Kidney (tissue), 22 donors: ENCODE measurements at places on chromosomes 3 and 15. TPM values are rescaled to one million over a fixed set of nuclear protein-coding genes. Genes with fewer than 3 reads are reported as not detected.
A peak's percentile ranks its signal among the peaks of the same experiment; 100 is the strongest.

Gene CCR1
- total RNA-seq = 13.8 TPM

Gene RBP2
- not detected for total RNA-seq

DNA sequence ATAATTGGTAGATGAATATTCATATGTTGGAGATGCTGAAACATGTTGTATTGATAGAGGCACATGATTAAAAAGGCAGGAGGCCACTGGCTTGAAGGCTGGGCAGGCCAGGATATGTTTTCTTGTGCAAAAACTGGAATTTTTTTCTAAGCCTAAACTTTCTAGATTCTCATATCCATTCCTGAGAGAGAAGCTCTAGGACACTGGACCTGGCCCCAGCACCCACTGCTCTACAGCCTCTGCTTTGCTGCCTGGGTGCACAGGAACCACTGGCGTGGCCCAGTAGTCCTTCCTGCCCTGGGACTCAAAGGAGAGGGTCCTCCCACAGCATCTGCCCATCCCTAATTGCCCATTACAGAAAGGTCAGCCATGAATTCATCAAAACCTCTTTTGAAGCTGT, 58.1 kb upstream of the APEH start:
- no peak overlapping the region for H3K4me3 ChIP-seq
- H3K4me1 ChIP-seq = no peaks in the 10 kb centered on the region
- H3K36me3 ChIP-seq = no peaks in the 10 kb centered on the region
- no peaks in the 10 kb centered on the region for H3K27me3 ChIP-seq

Gene GLDN
- total RNA-seq = 4.0 TPM

GRCh38 chr15:101052681-101053121, 133.5 kb downstream of the LRRK1 start:
- DNase-seq = no peak
- H3K27ac ChIP-seq = no peak overlapping the region
- no peaks in the 10 kb centered on the region for H3K36me3 ChIP-seq

DNA sequence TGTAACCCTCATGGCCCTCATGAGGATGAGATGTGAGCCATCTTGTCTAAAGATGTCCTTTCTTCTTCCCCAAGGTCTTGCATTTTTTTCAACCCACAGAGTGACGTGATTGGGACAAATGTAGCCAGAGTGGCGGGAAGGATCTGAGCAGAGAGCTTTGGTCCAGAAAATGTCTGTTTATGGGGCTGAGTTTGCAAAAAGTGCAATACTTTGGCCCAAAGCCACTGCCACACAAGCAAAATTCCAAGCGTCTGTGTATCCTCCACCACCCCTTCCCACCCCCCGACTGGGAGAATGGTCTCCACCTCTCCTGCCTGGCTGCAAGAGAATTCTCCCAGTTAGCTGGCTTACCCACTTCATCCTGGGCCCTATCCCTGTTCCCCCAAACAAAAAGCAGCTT, 246.9 kb upstream of the LRIG1 start:
- no peak for DNase-seq
- H3K27me3 ChIP-seq = no peaks in the 10 kb centered on the region
- no peaks in the 10 kb centered on the region for H3K36me3 ChIP-seq
- no peak overlapping the region for H3K27ac ChIP-seq

Gene SEMA3G
- total RNA-seq = 25.7 TPM

Gene PPARG
- total RNA-seq = 19.2 TPM

DNA sequence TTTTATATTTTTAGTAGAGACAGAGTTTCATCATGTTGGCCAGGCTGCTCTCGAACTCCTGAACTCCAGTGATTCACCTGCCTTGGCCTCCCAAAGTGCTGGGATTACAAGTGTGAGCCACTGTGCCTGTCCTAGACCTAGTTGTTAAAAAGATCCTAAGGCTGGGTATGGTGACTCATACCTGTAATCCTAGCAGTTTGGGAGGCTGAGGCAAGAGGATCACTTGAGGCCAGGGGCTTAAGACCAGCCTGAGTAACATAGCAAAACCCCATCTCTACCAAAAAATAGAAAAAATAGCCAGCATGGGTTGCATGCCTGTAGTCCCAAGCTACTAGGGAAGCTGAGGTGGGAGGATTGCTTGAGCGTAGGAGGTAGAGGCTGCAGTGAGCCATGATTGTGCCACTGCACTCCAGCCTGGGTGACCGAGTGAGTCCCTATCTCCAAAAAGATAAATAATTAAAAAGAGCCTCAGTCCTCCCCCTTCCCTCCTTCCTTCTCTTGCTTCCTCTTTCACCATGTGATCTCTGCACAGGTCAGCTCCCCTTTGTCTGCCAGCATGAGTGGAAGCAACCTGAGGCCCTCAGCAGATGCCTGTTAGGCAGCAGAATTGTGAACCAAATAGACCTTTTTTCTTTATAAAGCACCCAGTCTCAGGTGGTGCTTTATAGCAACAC, 9.8 kb upstream of the FNDC3B start:
- no peaks in the 10 kb centered on the region for H3K4me1 ChIP-seq
- no peak overlapping the region for H3K27ac ChIP-seq
- H3K36me3 ChIP-seq = no peaks in the 10 kb centered on the region
- H3K4me3 ChIP-seq = no peak overlapping the region

DNA sequence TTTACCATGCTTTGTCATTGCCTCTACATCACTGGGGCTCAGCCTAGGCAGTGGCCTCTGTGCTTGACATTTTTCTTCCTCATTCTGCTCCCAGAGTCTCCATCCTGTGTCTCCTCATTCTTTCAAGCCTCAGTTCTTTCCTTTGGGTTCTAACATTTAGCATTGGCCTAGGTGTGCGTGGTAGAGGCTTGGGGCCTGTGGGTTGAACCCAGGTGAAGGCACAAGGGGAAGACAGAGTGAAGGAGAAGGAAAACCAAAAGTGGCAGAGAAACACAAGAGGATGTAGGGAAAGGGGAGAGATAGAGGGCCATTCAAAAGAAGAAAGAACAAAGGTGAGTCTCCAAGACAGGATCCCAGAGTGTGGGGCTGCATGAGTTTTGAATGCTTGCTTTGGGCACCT, 75.7 kb downstream of the FNDC3B start:
- peaks cover 21% of the 10 kb centered on the region for H3K36me3 ChIP-seq
- H3K27ac ChIP-seq = no peak overlapping the region
- no peak overlapping the region for H3K4me3 ChIP-seq
- DNase-seq = no peak
- H3K4me1 ChIP-seq = no peaks in the 10 kb centered on the region
- no peaks in the 10 kb centered on the region for H3K27me3 ChIP-seq

Gene FAM107A
- 180 TPM for total RNA-seq

- no peak overlapping the region for H3K4me3 ChIP-seq
- H3K4me1 ChIP-seq = no peaks in the 10 kb centered on the region
- H3K27ac ChIP-seq = no peak overlapping the region
- no peaks in the 10 kb centered on the region for H3K36me3 ChIP-seq
- H3K27me3 ChIP-seq = no peaks in the 10 kb centered on the region
Observed at GRCh38 chr3:14962762-14963161, 15.4 kb downstream of the NR2C2 start.

Gene TMEM108
- total RNA-seq = 0.91 TPM

DNA sequence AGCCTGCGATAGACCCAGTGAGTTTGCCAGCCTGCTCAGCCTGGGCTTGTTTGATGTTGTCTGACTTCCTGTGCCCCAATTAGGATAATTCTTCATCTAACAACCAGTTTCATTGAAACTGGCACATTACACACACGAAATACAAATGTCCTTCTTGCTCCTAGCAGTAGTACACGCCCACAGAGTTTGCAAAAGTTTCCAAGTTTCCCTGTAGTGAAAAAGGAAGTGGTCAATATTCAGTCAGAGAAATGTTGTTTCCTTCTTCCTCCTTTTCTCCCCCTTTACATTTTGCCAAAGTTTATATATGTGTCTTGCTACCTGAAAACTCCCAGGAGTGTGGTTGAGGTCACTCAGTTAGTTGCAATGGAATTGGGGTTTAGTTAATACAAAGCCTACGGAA, 58.4 kb upstream of the LRTM1 start:
- DNase-seq = no peak
- no peaks in the 10 kb centered on the region for H3K36me3 ChIP-seq
- no peaks in the 10 kb centered on the region for H3K4me1 ChIP-seq
- no peak overlapping the region for H3K27ac ChIP-seq

DNA sequence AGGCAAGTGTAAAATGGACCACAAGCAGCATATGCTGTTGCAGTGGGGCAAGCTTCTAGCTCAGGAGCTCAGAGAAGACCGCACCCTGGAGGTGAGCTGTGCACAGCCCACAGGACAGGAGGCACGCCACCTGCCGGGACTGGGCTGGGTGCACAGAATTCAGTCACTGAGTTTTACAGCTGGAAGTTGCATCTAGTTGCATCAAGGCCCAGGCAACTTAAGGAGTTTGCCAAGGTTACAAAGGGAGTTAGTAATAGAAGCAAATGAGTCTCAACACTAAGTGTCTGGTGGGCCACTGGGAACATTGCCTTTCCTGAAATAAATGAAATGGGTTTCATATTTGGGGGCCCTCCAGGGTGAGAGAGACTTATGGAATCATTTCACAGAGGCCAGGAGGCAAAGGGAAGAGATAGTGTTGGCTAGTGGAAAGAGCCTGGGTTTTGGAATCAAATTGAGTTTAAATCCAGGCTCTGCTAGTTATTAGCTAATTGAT, 36.0 kb upstream of the TIMP4 start:
- DNase-seq = no peak
- H3K27ac ChIP-seq = no peak overlapping the region
- no peak overlapping the region for H3K4me3 ChIP-seq
- no peaks in the 10 kb centered on the region for H3K4me1 ChIP-seq
- no peaks in the 10 kb centered on the region for H3K27me3 ChIP-seq

- H3K4me3 ChIP-seq = peak overlapping the region; percentile 37
- peaks cover 8% of the 10 kb centered on the region for H3K4me1 ChIP-seq
- H3K27ac ChIP-seq = no peak overlapping the region
- no peak for DNase-seq
- peaks cover 18% of the 10 kb centered on the region for H3K27me3 ChIP-seq
Observed at GRCh38 chr15:88257311-88258092, 963 bp upstream of the NTRK3 start.

GRCh38 chr15:78302579-78303312, 3.3 kb upstream of the SKIC8 start:
- DNase-seq = no peak
- no peaks in the 10 kb centered on the region for H3K27me3 ChIP-seq
- no peak overlapping the region for H3K4me3 ChIP-seq
- no peaks in the 10 kb centered on the region for H3K36me3 ChIP-seq
- no peak overlapping the region for H3K27ac ChIP-seq
- no peaks in the 10 kb centered on the region for H3K4me1 ChIP-seq

DNA sequence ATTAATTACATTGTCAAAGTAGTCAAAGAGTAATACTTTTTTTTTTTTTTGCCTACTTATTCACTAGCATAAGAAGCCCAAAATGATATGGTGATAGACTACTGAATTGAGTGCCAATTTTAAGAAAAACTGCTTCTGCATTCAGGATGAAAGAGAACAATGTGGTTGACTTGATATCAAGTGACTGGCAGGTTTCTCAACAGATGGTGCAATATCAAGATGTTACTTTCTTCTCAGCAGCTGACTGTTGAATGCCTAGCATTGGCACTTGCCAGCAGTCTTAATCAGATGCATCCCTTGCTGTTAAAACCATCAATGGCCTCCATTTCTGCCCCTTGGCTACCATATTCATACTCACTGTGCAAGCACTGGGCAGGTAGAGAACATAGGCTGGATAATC, 863.2 kb downstream of the GBE1 start:
- DNase-seq = no peak
- no peaks in the 10 kb centered on the region for H3K27me3 ChIP-seq
- no peak overlapping the region for H3K4me3 ChIP-seq
- no peak overlapping the region for H3K27ac ChIP-seq
- H3K4me1 ChIP-seq = no peaks in the 10 kb centered on the region

GRCh38 chr3:32532434-32532833, 29.8 kb upstream of the CMTM6 start:
- H3K36me3 ChIP-seq = no peaks in the 10 kb centered on the region
- H3K4me1 ChIP-seq = no peaks in the 10 kb centered on the region
- no peak overlapping the region for H3K4me3 ChIP-seq
- H3K27me3 ChIP-seq = no peaks in the 10 kb centered on the region
- no peak for DNase-seq

Gene GRK7
- total RNA-seq = not detected

- H3K27me3 ChIP-seq = no peaks in the 10 kb centered on the region
- H3K4me1 ChIP-seq = no peaks in the 10 kb centered on the region
- no peak overlapping the region for H3K27ac ChIP-seq
- no peak overlapping the region for H3K4me3 ChIP-seq
- no peak for DNase-seq
Observed at GRCh38 chr3:138972941-138973340, 25.9 kb downstream of the FOXL2NB start.

Gene CNTN6
- 0.25 TPM for total RNA-seq

- H3K27me3 ChIP-seq = no peaks in the 10 kb centered on the region
- H3K36me3 ChIP-seq = no peaks in the 10 kb centered on the region
- no peak overlapping the region for H3K4me3 ChIP-seq
- no peak for DNase-seq
- H3K4me1 ChIP-seq = no peaks in the 10 kb centered on the region
- H3K27ac ChIP-seq = no peak overlapping the region
Observed at GRCh38 chr3:116000311-116000710, 377.0 kb downstream of the GAP43 start.

GRCh38 chr3:73614419-73614818, 10.3 kb downstream of the PDZRN3 start:
- no peaks in the 10 kb centered on the region for H3K27me3 ChIP-seq
- H3K27ac ChIP-seq = no peak overlapping the region
- no peak for DNase-seq
- H3K4me1 ChIP-seq = peaks cover 6% of the 10 kb centered on the region

DNA sequence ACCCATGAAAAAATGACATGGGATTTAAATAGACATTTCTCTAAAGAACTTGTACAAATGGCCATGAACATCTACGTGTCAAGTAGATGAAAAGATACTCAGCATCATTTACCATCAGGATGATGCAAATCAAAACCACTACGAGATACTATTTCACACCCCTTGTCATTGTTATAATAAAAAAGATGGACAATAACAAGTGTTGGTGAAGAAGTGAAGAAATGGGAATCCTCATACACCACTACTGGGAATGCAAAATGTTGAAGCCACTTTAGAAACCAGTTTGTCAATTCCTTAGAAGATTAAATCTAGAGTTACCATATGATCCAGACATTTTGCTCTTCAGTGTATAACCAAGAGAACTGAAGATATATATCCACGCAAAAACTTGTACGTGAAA, 57.9 kb downstream of the TIMP4 start:
- H3K4me3 ChIP-seq = no peak overlapping the region
- H3K36me3 ChIP-seq = no peaks in the 10 kb centered on the region
- H3K27ac ChIP-seq = no peak overlapping the region
- DNase-seq = no peak
- no peaks in the 10 kb centered on the region for H3K27me3 ChIP-seq
- H3K4me1 ChIP-seq = no peaks in the 10 kb centered on the region

- H3K27me3 ChIP-seq = no peaks in the 10 kb centered on the region
- H3K4me1 ChIP-seq = no peaks in the 10 kb centered on the region
- no peaks in the 10 kb centered on the region for H3K36me3 ChIP-seq
- H3K27ac ChIP-seq = no peak overlapping the region
- H3K4me3 ChIP-seq = no peak overlapping the region
Observed at GRCh38 chr3:107124885-107125284, 252.4 kb upstream of the CCDC54 start.

Gene ROPN1
- total RNA-seq = 0.54 TPM

DNA sequence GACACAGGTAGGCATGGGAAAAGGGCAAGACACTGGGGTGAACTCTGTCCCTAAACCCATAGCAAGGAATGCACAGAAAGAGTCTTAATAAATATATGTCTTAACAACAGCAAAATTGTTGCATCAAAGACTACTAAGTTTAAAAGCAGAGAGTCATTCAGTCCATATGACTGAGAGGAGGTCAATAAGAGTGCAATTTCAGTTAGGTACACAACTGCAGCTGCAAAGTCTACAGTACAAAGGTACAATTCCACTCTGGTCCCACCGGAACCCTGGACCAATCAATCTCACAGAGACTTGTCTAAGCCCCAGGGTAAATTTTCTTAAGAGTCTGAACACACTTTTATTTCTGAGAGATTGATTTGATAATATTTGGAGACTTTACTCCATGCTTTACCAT, 6.9 kb downstream of the CP start:
- H3K27ac ChIP-seq = no peak overlapping the region
- H3K36me3 ChIP-seq = no peaks in the 10 kb centered on the region
- H3K4me3 ChIP-seq = no peak overlapping the region
- H3K4me1 ChIP-seq = peaks cover 28% of the 10 kb centered on the region
- H3K27me3 ChIP-seq = no peaks in the 10 kb centered on the region
